Dorsolateral prefrontal cortex (tissue), 122 donors: ENCODE measurements at places on chromosomes 16 and 17.

DNA sequence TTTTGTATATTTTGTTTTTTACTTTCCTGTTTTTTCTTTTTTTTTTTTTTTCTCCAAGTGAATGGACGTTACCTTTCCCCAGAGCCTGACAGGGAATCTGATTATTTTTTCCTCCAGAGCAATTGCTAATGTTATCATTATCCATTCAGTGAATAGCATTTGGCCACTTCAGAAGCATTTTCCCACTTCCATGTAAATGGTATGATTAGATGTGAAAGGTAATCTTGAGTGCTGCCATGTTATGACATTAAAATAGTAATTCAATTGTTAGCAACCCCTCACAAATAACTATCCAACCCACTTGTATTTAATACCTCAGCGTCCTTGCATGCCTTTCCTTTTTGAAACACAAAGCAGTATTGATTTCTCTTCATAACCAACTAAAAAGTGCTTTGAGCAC is 1243.8 kb downstream of the CDH8 start:
- DNase-seq = no peak

- DNase-seq = no peak
Observed at GRCh38 chr17:41989702-41990419, 23.3 kb downstream of the CNP start.

DNA sequence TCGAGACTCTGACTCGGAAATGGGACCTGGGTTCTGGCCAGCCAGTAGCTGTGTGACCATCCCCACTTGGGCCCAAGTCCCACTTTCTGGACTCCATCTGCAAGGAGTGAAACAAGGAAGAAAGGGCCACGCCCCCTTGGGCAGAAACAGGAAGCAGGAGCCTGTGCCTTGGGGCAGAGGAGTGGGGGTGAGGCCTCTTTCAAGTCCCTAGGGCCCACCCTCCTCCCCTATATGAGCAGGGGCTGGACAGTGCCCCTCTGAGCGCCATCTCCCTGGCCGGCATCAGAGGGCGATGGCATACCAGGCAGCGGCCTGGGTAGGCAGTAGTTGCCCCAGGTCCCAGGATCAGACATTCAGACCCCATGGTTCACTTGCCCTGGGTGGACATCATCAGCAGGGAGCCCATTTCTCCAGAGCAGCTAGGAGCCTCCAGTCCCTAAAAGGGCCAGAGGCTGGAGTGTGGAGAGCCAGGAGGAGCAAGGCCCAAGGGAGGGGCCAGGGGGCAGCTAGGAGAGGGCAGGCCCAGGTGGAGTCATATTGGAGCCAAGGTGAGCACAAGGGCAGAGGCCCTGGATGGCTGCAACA is 7.1 kb downstream of the BCAR1 start:
- no peak for DNase-seq

DNA sequence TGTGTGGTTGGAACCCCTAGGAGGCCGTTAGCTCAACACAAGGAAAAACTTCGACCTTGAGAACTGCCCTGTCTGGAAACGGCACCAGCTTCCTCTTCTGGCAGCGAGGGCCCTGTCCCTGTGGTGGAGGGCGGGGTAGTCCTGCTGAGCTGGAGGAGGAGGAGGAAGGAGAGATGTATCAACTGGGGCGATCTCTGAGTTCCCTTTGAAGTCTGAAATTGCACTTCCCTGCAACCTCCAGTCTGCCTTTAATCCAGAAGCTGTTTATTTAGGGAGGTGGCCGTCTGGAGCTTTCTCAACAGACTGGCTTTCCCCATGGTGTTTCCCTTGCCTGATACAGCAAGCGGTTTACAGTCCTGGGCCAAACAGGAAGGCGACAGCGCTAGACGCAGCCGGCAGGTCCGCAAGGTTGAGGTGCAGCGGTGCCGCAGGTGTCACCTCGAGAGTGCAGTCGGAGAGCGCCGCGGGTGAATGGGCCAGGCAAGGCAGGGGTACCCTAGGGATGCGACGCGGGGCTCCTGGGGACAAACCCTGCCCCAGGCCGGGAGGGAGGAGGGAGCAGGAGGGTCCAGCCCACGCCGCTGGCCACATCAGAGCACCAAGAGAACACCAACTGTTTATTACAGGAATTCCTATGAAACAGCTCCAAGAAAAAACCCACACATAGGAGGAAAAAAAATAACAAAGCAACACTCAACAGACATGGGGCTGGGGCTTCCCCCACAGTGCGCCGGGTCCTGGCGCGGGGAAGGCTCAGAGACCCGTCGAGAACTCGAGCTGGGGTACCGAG is 11.4 kb upstream of the MRPS23 start:
- no peak for DNase-seq

DNA sequence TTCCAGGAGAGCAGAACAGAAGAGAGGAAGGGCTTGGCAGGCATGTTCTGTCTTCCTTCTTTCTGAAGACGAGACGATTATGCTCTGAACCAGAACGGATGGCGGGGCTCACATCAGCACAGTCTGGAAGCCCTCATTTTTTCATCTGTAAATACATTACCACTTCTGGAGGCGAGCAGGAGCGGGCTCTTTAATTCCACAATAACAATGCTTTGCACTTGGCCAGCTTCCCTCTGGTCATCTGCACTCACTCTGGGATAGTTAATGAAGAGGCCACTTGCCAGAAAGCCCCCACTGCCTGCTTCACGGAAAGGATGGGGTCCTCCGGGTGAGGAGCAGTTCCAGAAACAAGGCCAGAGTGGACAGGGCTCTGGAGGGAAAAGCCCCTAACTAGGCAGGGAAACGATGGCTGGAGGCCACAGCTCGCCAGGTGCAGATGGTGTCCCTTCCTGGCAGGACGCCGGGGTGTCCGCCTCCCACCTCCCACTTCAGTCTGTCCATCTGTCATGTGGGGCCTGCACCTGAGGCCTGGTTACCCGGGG is 13.1 kb upstream of the BCAR1 start:
- peak; percentile 51 for DNase-seq

- DNase-seq = no peak
Observed at GRCh38 chr17:74417178-74418045, 14.5 kb upstream of the GPRC5C start.

DNA sequence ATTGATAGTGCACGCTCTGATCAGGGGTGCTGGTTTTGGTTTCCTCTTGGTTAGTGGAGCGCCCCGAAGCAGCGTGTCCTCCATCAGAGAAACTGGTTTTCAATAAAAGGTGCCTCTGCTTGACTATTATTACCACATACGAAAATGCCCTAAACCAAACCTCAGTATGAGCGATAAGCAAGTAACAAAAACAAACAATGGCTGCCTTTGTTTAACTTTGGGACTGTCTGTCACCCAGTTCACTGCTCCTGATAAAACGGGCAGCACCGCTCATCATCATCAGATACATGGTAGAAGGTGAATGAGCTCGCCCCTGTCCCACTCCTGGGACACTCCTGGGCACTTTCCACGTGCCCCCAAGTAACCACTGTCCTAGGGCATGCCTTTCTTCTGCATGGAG is 24.0 kb downstream of the DUSP14 start:
- DNase-seq = no peak

GRCh38 chr16:65125322-65125721 is 3.5 kb upstream of the CDH11 start:
- DNase-seq = no peak

DNA sequence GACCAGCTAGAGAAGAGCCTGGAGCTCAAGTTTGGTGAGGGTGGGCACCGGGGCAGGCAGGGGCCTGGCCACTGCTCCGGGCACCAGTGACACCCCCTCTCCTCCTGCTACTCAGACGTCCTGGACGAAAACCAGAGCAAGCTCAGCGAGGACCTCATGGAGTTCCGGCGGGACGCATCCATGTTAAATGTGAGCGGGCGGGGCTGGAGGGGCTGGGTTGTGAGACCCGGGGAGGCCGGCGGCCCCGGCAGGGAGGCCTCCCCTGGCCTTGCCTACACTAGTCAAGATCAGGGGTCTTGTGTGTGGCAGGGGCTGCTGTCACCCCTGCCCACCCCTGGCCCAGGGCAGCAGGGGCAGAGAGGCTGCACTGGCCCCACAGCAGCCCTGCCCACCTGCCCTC is 17.8 kb downstream of the TRAF7 start:
- DNase-seq = no peak

- peak; percentile 79 for DNase-seq
Observed at GRCh38 chr17:20095336-20096080, 86.3 kb downstream of the SPECC1 start.

DNA sequence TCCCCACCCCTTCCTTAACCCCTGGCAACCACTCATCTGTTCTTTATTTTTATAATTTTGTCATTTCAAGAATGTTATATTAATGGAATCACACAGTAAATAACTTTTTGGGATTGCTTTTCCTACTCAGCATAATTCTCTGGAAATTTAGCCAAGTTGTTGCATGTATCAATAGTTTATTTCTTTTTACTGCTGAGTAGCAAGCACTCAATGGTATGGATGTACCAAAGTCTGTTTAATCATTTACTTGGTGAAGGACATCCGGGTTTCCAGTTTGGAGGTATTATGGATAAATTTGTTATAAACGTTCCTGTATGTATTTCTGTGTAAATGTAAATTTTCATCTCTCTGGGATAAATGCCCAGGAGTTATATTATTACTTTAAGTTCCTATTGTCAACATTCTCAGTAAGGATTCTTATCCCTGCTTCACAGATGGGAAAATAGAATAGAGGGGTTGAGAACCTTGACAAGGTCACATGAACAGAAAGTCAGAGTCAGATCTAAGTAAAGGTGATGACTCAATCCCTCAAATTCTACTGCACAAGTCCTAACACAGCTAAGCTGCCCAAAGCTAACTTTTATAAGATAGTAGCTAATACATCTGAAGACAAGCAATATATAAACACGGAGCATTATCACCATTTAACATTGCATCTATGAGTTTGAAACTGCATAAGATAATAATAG is 62.4 kb upstream of the MTMR4 start:
- DNase-seq = no peak

DNA sequence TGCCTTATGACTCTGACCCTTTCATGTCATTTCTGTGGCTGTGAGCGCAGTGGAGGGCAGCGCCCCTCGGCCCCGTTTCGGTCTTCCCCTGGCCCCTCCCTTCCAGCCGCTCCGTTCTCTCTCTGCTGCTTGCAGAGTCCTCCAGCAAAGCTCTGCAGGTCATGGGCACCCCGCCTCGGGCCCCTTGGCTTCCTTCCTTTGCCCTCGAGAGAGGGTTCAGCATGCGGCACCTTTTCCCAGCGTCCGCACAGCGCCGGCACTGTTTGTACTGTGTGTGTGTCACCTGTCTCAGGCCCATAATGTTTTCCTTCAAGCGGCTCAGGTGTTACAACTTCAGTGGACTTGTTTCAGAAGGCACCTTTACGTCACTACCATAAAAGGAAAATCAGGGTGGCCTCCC is 98.5 kb downstream of the RAP1GAP2 start:
- DNase-seq = no peak

- no peak for DNase-seq
Observed at GRCh38 chr17:31653691-31654090, 205.4 kb downstream of the COPRS start.

DNA sequence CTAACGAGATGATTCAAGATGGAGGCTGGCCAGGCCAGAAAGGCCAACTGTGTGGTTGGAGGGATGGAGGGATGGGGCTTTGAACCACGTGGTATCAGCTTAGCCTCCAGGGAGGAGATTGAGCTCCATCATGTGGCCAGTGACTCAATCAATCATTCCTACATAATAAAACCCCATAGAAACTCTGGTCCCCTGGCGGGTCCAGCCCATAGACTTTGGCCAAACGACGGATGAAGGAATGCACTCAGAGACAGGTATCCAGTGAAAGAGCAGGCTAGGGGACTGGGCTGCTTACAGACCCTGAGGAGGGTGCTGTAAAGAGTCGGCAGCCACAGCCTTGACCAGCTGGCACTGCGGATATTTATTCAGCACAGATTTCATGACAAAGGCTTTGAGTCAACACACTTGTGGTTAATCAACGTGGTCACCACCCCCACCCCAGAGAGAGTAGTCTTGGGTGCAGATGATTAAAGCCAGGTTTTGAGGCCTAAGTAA is 308.7 kb upstream of the TNRC6C start:
- DNase-seq = no peak

GRCh38 chr17:43464046-43464445 is 19.7 kb upstream of the DHX8 start:
- no peak for DNase-seq

DNA sequence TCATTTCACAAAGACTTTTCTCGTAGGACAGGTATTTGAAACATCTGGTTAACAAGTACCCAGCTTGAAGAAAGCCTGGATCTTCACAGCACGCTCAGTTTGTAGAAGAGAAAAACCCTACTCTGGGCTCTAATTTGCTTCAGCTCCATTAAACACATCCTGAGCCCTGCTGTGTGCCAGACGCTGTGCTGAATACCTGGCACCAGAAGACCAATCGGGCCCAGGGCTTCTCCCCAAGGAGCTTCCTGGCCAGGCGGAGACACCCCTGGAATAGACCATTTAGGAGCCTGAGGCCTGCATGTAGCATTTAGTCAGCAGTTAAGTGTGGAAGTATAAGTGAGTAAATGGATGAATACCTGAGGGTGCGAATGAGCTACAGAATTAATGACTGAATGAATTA is 8.9 kb upstream of the ABAT start:
- DNase-seq = no peak

DNA sequence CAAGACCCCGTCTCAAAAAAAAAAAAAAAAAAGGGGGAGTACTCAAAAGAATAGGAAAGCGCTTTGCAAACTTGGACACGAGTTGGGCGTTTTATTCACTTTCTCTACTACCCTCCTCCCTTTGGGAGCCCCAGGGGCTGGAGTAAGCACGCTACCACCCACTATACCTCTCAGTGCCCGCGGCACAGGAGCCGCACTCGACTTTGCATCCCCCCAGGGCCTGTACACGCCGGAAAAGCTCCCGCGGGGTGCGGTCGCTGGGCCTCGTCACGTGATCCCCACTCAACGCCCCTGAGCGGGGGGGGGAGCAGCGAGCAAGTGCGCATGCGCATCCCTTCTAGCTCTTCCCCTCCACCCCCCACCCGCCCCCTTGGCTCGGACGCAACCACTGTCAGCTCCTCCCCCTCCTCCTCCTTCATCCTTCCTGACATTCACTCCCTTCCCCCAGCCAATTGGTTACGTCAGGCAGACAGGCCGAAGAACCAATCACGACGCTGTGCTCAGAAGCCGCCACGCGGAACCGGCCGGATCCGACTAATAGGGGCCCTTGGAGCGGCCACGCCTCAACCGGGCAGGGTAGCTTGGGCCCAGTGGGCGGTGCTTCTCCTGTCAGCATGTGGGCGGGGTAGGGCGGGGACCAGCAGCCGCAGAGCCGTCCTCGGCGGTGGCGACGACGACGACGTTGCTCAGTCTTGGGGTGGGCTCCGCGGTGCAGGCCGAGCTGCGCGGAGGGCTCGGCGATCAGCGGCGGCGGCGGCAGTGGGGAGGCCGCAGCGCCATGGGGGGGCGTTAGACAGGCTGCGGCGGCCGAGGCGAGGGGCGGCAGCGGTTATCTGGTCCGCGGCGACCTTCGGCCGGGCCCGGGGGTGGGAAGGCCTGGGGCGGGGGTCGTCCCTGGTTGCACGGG is at the start of gene HAPSTR1:
HAPSTR1 (plus strand) TSS at position 685 of the 907 bp plus-strand sequence. CDS start 401 bp downstream, outside the sequence.
- peak; percentile 100 for DNase-seq

- no peak for DNase-seq
Observed at GRCh38 chr16:27204312-27204915, 1.1 kb downstream of the KDM8 start.
